ENCODE measurements at places on chromosomes 5 and 9. TPM values are rescaled to one million over a fixed set of nuclear protein-coding genes. Genes with fewer than 3 reads are reported as not detected.

GRCh38 chr5:135657536-135658305 is 78.9 kb upstream of the CXCL14 start:
- no peak for DNase-seq

GRCh38 chr9:14251154-14252071 is 62.5 kb downstream of the NFIB start:
- DNase-seq, result peak; percentile 85

GRCh38 chr5:5199495-5199894 is 59.4 kb downstream of the ADAMTS16 start:
- DNase-seq, result no peak

The EGFLAM gene
- 2.4 TPM for total RNA-seq

- DNase-seq, result no peak
Measured at GRCh38 chr5:66356011-66356565, 212.0 kb downstream of the SREK1 start.

DNA sequence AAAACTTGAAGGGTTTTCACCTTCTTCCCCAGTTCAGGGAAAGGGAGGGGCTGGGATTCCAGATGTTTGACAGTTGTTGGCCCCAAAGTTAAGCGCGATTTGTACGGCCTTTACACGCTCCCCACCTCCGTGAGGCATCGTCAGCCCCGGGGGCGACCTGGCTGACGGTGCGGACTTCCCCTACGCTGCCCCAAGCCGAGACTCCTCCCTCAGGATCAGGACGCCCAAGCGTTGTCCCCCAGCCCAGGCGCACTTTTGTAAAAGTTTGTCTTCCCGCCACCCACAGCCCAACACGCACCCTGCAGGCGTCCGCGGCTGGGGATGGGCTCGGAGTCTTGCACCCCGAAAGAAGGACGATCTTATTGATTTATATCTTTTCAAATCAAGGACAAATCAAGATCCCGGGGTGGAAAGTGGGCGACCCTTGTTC is 713 bp downstream of the MOB3B start:
- peak; percentile 89 for DNase-seq

The C5 gene
- 10.1 TPM for total RNA-seq

DNA sequence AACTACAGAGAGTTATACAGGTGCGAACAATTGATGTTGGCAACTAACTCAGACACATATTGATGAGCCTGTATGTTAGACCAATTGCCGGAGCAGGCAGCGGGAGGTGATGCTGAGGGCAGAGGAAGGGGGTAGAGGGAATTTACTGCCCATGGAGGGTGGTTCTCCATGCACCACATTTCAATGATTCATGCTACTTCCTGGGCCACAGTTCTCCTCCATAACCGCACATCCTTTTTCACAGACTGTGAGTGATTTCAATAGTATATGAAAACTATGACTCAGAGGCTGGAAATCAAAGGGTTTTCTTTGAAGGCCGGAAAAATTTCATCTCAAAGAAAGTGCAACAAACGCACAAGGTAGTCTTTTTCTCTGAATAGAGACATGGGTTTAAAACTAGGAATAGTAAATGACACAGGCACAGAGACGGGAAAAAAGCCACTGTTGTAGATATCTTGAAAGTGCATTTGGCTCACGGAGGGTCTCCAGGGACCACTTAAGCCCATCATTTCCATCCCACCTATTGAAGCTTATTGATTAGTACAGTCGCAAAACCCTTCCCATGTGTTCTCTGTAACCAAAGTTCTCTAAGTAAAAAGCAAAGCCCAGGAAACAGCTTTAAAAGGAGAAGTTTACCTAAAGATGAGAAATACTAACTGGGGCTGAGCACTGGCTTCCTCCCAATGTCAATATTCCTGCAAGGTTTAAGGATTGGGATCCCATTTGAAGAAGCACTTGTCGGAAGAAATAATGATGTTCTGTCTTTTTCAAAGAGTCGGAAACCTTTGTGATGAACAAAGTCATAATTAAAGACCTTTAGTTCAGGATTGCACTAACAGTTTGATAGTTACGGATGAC is 28.0 kb upstream of the ADAM19 start:
- no peak for DNase-seq

- DNase-seq, result no peak
Measured at GRCh38 chr5:93929131-93929530, 187.7 kb upstream of the POU5F2 start.

GRCh38 chr9:98050351-98050750 is 6.2 kb upstream of the NANS start:
- DNase-seq, result no peak

The AMACR gene
- 10.7 TPM for total RNA-seq

The NIM1K gene
- 3.0 TPM for total RNA-seq

The LECT2 gene
- total RNA-seq, result not detected

DNA sequence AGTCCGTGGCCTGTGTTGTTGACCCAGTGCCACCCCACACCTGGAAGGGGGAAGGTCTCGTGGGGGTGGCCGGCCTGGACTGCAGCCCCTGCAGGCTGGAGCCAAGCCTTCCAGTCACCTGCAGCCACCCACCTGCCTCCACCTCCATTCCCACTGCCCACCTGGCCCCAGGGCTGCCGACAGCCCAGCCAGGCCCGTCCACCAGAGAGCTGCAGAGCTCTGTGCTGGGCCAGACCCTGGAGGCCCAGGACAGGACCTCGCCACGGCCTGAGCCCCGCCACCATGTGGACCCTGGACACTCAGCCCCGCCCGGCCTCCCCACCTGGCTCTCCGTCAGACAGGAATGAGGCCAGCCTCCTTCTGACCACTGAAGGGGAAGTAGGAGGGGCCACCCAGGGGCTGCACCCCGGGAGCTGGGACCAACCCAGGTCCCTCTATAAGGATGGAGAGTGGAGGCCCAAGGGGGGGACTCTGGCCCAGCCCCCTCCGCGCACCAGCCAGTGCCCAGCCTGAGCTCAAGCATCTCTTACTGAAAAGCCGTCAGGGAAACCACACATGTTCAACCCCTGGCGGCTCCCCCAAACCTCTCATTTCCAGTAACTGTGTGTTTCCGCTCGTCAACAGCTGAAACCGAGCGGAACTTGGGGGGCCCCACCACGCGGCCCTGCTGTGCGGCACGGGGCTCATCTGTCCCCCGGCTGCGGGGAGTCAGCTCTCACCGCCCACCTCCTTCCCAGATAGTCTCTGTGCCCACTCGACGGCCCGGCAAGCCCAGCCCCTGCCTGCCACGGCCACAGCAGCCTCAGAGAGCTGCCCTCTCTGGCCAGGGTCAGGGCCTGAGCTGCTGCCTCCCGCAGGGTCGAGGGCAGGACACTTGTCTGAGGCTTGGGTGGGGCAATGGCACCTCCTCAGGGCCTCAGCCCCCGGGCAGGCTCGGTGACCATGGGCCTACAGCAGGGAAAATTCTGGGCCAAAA is 12.8 kb downstream of the NOTCH1 start:
- DNase-seq, result no peak

The GFI1B gene
- not detected for total RNA-seq

The CDKN2A gene
- total RNA-seq, result not detected

The OTP gene
- not detected for total RNA-seq

DNA sequence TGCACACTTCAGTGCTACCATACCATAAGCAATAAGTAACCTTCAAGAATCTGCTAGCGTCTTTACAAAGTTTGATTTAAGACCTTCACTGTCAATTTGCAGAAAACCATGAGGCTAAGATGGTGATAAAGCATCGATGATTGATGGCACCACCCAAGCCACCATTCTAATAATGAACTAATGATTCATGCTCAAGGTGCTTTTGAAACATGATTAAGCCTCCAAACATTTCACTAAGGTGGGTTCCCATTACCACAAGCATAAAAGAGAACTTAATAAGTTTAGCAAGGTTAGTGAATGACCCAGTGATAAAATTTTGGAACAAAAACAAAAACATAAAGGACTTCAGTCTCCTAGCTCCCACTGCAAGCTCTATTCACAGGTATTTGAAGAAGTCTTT is 214.7 kb downstream of the FBXL17 start:
- no peak for DNase-seq

DNA sequence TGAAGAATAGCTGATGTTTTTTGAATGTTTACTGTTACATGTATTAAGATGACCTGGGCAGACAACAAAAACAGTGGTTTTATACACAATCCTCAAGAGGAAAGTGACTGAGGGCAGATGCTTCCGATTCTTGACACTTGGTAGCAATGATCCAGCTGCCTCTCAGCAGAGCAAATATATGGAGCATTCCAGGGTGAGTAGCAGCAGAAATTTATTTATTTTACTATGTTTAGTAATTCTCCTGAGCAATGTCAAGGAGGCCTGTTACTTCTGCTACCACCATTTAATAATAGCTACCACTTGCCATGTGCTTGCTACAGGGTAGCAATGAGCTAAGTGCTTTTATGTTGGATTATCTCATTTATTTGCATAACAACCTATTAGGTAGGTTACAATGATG is 69.1 kb upstream of the NR3C1 start:
- DNase-seq, result no peak

The PKD2L2 gene
- not detected for total RNA-seq

The OR1J2 gene
- total RNA-seq, result not detected

DNA sequence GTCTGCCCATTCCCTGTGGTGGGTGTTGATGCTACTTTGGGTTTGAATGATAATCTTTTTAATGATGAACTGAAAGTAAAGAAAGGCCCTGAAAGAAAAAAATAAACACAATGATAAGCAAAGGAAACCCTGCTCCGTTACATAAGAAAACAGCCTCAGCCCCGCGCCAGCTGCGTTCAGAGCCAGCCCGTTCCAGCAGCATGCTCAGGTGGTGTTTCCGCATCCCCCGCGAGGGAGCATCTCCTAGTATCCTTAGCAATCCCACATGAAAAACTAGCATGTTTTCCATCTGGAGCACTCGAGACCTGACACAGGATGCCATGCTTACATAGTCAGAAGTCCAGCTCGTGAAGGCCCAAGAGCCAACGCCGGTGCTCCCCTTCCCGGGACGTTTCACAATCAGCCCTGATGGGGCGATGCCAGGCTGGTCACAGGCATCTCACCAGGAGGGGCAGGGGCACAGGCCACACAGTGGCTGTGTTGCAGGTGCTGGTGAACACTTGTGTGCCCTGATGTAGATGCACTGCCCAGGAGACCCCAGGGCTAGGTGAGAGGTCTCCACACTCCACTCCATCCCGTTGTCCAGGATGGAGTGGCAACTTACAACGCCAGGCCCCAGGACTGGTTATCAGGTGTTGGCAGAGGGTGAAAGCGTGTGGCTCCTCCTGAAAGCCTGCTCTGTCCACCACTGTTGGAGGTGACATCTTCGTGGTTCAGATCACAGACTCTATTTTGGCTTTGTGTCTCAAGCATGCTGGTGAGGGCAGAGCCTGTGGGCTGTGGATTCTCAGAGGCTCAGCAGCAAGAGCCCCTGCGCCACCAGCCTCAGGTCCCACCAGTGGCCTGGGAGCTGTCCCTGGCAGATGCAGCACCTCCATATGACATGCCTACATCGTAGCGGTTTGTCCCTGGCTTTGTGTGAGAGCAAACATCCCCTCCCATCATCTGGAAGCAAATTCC is 246.8 kb upstream of the IRX1 start:
- DNase-seq, result peak; percentile 62

DNA sequence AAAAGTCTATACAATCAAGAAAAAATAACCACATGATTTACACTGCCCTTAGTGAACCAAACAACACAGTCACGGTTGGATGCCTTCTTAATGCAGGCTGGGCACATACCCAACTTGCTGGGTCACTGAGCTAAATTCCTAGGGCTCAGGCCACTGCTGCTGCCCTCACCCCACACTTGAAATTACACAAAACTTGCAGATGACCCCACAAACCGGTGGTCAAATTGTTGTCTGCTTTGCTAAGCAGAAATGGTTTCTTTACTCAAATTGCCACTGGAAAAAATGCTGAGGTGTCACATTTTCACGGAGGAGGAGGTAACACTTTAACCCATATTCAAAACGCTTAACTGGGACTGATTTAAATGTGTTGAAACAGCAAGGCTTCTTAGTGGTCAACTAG is 62.4 kb downstream of the HMHB1 start:
- DNase-seq, result no peak

GRCh38 chr5:94906750-94907149 is 288.3 kb downstream of the SLF1 start:
- no peak for DNase-seq

- DNase-seq, result no peak
Measured at GRCh38 chr5:95284572-95285408, at the start of gene MCTP1. TSS of gene MCTP1 (minus strand) at chr5:95285094.

DNA sequence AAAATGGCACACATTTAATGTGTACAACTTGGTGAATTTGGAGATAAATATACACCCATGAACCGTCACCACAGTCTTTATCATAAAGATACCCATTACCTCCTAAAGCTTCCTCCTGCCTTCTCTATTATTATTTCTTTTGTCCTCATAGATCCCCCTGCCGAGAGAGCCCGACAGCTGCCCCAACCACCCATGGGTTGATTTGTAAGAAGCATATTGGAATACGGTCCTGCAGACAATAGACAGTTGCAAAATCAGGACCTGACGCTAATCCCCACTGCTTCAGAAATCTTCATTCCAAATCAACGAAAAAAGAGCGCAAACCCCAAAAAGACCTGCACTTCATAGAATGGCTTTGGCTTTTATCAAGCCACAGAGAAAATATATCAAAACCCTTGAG is 697.5 kb downstream of the SEMA5A start:
- no peak for DNase-seq

- DNase-seq, result no peak
Measured at GRCh38 chr5:107651325-107651724, 19.4 kb downstream of the EFNA5 start.

The MEGF10 gene
- total RNA-seq, result 1.1 TPM

The MORN5 gene
- not detected for total RNA-seq

GRCh38 chr9:14715102-14715501 is 7.4 kb downstream of the CER1 start:
- DNase-seq, result no peak

The TPPP gene
- 10.5 TPM for total RNA-seq

- no peak for DNase-seq
Measured at GRCh38 chr5:25963251-25964008, 1075.0 kb downstream of the CDH9 start.

The FBP2 gene
- total RNA-seq, result not detected

DNA sequence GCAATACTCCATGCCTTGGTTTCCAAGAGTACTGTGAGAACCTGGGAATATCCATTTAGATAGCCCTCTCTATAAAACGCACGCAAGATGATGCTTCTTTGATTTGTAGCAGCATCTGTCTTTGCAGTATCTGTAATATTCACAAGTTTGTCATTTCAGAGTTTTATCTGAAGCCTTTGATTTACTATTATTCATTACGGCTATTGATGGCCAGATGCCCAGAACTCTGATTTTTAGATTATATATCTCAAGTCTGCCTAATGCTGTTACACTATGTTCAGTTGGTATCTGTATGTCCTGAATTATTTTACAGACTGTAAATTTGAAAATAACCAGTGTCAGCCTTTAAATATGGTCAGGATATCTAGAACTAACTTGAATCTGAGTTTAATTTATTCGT is 233.3 kb downstream of the FAM170A start:
- no peak for DNase-seq

The ACSL6 gene
- 0.21 TPM for total RNA-seq

The PCDHGB3 gene
- total RNA-seq, result 4.3 TPM

GRCh38 chr5:135264451-135265440 is 134.3 kb downstream of the MACROH2A1 start:
- no peak for DNase-seq

DNA sequence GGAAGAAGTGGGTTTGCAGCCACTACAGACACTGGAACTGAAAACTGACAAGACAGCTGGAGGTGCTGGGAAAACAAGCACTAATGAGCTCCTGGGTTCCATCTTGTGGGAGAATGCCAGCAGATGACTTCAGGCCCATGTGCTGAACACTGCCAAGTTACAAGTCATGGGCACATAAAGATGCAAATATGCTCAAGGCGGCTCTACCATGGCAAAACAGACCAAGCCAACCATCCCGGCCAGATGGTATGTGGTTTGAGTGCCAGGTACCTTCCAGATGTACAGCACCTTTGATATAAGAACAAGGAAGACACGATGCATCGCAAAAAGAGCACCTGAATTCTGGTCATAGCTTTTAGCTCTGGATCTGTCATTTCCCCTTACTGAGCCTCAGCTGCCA is 19.9 kb downstream of the TNFSF8 start:
- DNase-seq, result no peak
